Left ventricle myocardium superior (tissue), 1 donor: ENCODE measurements at places on chromosomes 16 and 17. TPM values are rescaled to one million over a fixed set of nuclear protein-coding genes. Genes with fewer than 3 reads are reported as not detected.

USP7 gene
- total RNA-seq = 68.0 TPM

DPEP2 gene
- 2.2 TPM for total RNA-seq

RRAD gene
- total RNA-seq = 86.7 TPM

CES3 gene
- total RNA-seq = 1.6 TPM

DNAAF8 gene
- 0.30 TPM for total RNA-seq

MPV17L gene
- 5.3 TPM for total RNA-seq

OR1A2 gene
- not detected for total RNA-seq

EFCAB13 gene
- 2.4 TPM for total RNA-seq

CRYM gene
- 78.2 TPM for total RNA-seq

HAS3 gene
- 0.67 TPM for total RNA-seq

PNMT gene
- total RNA-seq = 5.8 TPM

HYDIN gene
- 0.82 TPM for total RNA-seq

EXOC3L1 gene
- total RNA-seq = 4.1 TPM

HIC1 gene
- total RNA-seq = 19.0 TPM

ZNF668 gene
- total RNA-seq = 3.9 TPM

UTS2R gene
- total RNA-seq = 2.1 TPM

AIPL1 gene
- not detected for total RNA-seq

CTF1 gene
- total RNA-seq = 7.5 TPM

KRTAP9-4 gene
- not detected for total RNA-seq

HS3ST4 gene
- total RNA-seq = not detected

DUSP3 gene
- 243 TPM for total RNA-seq

ASIC2 gene
- total RNA-seq = not detected

MKS1 gene
- 10.1 TPM for total RNA-seq

CBX2 gene
- total RNA-seq = 2.9 TPM

MT4 gene
- total RNA-seq = not detected

ACE gene
- total RNA-seq = 5.6 TPM

ZG16 gene
- total RNA-seq = not detected
